Renal cortical epithelial cell (primary cell): ENCODE measurements at places on chromosomes 3 and 15. TPM values are rescaled to one million over a fixed set of nuclear protein-coding genes. Genes with fewer than 3 reads are reported as not detected.

DNA sequence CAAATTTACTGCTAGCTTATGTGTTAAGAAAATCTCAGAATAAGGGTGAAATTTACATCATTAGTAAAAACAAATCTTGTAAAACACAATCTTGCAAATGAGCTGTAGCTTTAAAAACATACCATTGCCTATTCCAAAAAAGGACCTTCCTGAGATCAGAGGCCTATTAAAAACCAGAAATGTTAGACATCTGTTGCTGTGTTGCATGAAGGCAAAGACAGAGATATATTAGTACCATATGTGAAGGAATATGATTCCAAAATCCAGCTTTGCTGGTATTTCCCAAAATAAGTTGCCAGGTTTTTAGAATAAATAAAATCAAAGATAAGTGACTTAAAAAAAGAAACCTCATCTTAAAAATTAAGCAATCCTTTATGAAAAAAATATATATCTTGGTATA is 504.1 kb upstream of the CDIN1 start:
- no peak for DNase-seq

GRCh38 chr3:132867956-132868355 is 145.7 kb upstream of the NPHP3 start:
- peak; percentile 82 for DNase-seq

GRCh38 chr3:27423463-27423862 is 54.3 kb upstream of the NEK10 start:
- peak; percentile 27 for DNase-seq

- DNase-seq = no peak
Measured at GRCh38 chr3:33218446-33219174, at the start of gene SUSD5. SUSD5 (minus strand) TSS chr3:33218810; CDS start chr3:33218797, 13 bp downstream.

- DNase-seq = no peak
Measured at GRCh38 chr3:135169651-135170050, 374.6 kb downstream of the EPHB1 start.

DNA sequence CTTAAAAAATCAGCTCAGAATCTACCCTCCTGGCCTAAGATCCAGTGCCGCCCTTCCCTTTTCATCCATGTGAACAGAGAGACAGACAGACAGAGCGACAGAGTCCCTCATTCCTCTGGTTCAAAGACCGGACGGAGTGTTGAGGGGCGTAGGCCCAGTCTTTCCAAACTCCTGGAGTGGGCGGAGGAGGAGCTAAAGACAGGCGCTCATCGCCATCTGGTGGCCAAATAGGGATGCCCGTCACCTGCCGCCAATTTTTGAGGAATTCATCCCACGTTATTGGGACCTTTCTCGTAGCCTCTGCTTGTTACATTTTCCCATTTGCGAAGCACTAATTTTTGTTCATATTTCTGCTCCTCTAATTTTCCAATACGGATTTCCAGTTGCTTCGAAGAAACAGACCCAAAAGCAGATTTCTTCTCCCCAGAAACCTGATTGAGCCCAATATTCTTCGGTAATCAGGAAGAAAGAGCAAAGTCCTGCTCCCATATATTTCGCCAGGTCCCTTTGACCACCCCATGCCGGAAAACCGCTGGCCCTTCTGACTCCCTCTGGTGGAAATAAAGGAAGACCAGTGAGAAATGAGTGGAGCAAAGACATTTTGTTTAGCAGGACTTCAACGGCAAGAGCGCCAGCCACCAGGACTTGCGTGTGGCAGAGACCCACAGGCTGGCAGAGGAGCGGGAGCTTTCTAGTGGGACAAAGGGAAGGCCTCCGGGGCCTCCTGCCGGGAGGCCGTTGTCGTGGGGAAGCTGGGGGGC is 88.0 kb downstream of the LRRK1 start:
- DNase-seq = peak; percentile 54

DNA sequence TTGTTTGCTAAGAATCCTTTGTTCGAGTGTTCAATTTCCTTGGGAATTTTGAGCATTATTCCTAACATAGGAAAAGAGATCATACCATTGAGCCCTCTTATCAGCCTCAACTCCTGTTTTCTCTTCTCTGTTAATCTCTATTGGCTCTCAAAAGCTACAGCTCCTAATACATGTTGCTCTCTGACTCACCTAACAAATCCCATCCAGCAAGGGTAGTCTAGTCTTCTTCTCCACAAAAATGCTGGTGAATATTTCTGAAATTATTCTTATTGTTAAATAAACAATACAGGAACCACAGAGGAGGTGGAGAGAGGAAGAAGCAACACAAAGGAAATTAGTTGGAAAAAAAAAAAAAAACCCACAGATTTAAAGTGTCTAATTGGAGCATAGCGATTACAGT is 325.8 kb upstream of the NAALADL2 start:
- DNase-seq = peak; percentile 21

GRCh38 chr3:121566773-121567172 is 976 bp upstream of the ARGFX start:
- no peak for DNase-seq

DNA sequence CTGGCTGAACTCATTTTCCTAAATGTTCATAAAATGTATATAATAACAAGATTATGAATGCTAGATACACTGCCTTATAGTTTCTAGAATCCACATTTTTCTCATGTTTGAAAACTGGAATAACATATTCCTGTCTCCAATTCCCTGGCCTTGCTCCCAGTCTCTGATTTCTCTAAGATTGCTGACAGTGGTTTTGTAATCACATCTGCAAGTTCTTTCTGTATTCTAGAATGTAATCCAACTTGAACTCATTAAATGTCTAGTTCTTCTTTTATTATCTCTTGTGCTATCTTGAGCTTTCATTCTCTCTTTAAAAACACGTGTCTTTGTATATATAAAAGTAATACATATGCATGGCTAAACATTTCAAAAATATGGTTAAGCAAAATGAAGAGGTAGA is 215.2 kb upstream of the ADAMTS9 start:
- no peak for DNase-seq

Gene SATB1
- total RNA-seq = 7.8 and 36.4 TPM in 2 replicates

Gene KLHL25
- 6.2 and 7.1 TPM in 2 replicates for total RNA-seq

Gene SCN11A
- total RNA-seq = under 0.01 and 0.15 TPM in 2 replicates

Gene ZNF710
- 7.8 and 13.4 TPM in 2 replicates for total RNA-seq

Gene ALDH1L1
- total RNA-seq = 2.4 and 4.6 TPM in 2 replicates
